ENCODE measurements at places on chromosomes 2 and 18.

DNA sequence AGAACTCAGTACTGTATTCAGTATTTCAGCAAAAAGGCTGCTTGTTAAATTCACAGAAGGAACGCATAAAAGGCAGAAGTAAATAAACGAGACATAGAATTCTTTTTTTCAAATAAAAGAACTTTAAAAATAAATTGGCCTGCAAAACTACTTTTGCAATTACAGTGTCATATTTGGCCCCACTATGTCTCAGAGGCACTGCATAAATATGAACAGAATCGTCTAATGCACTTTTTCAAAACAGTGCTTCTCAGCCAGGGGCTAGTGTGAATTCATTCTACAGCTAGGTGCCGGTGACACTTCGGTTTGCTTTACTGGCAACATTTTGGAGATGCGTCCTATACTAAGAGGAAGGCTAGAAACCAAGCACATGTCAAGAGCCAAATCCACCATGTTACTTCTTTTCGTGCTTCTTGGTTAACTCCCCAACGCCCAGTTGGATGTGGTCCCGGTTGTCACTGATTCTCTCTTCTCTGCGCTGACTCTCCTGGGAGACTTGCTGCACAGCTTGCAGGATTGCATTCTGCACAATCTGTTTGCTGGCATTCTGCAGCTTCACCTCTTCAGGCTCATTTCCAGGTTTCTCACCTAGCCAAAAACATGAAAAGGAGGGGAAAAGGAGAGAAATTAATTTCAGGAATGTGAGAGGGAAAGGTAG lies 51.8 kb downstream of the AKAIN1 start:
- no peak for DNase-seq

- no peak for DNase-seq
Measured at GRCh38 chr2:206004004-206004693, 81.8 kb downstream of the INO80D start.

DNA sequence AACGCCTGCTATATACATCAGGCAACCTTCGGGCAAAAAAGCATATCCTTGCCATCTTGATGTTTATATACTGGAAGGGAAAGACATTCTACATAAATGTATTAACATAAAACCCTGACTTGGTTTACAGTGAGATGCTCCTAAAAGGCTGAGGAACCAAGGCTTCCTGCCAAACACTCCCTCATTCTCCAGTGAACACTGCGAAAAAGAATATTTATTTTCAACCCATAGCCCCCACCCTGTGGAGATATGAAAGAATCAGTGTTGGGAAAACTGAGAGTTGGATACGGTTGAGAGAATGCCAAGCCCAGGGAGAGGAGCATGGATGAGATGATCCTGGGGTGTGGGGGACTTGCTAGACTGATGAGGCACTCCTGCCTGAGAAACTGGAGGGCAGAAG lies 94.9 kb downstream of the PIEZO2 start:
- no peak for DNase-seq

DNA sequence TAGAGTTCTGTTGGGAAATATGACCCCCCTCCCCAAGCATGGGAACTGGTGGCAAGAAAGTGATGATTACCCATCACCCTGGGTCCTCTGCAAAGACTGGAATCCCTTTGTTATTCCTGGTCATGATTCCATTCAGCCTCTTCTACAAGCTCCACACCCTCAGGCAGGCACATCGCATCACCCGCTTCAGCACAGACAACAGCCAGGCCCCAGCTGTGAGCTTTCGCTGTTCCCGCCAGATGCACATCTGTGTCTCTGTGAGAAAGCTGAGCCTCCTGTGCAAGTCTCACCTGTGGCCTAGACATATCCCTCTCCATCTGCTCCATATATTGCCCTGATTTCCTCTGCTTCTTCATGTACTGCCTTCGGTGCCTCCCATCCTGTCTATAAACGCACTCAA lies 368.0 kb upstream of the RAB6C start:
- no peak for DNase-seq

Data from effector memory CD8-positive, alpha-beta T cell (primary cell).